Activated CD4-positive, CD25-positive, alpha-beta regulatory T cell treated with anti-CD3 and anti-CD28 coated beads, Interleukin-2, amount 50 U/mL, for 24 hours (primary cell): ENCODE measurements at places on chromosomes 1 and 21.
A peak's percentile ranks its signal among the peaks of the same experiment; 100 is the strongest.

DNA sequence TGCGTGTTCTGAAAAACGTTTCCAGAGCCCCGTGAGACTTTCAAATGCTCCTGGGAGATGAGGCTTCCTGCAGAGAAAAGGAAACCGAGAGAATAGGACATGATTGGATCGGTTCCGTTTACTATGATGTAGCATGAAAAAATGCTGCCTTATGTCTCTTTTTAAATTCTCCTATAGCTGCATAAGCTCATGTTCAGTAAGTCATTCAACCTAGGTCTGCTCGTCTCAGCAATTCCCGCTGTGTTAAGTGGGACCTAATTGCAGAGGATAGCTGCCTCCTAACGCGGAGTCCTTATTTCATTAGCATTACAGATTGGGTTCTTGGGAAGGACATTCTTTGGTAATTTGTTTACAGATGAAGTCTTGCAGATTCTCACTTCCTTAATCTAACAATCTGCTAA lies 165.3 kb downstream of the GALNT2 start:
- ATAC-seq, result no peak

GRCh38 chr1:240652549-240652948 lies 40.6 kb upstream of the GREM2 start:
- ATAC-seq, result no peak

DNA sequence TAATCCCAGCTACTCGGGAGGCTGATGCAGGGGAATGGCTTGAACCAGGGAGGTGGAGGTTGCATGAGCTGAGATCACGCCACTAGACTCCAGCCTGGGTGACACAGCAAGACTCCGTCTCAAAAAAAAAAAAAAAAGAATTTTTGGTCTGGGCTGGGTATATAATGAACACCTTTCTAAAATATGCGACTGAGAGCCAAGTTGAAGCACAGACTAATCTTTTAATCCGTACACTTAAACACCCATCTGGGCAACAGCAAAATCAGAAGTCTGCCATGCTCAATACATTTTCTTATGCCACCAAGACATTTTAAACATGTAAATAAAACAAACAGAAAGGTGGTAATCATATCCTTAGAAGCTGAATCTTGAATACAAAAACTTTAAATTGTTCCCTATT lies 31.6 kb upstream of the ABCB10 start:
- no peak for ATAC-seq

GRCh38 chr21:27779606-27780005 lies 812.7 kb upstream of the ADAMTS5 start:
- no peak for ATAC-seq

DNA sequence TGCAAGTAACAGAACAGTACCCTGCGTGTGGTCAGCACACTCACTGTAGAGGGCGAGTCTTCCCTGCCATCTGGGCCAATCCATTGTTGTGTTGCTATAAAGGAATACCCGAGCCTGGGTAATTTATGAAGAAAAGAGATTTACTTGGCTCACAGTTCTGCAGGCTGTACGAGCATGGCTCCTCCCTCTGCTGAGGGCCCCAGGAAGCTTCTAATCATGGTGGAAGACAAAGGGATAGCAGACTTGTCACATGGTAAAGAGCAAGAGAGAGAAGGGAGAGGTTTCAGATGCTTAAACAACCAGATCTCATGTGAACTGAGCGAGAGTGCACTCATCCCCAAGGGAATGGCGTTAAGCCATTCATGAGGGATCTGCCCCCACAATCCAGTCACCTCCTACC lies 126.2 kb downstream of the CNIH3 start:
- no peak for ATAC-seq

- no peak for ATAC-seq
Measured at GRCh38 chr1:24386931-24387330, 26.7 kb downstream of the STPG1 start.

- ATAC-seq, result no peak
Measured at GRCh38 chr1:52603630-52604029, 1.5 kb downstream of the GPX7 start.

GRCh38 chr21:33290441-33290840 lies 24.3 kb downstream of the IL10RB start:
- no peak for ATAC-seq

DNA sequence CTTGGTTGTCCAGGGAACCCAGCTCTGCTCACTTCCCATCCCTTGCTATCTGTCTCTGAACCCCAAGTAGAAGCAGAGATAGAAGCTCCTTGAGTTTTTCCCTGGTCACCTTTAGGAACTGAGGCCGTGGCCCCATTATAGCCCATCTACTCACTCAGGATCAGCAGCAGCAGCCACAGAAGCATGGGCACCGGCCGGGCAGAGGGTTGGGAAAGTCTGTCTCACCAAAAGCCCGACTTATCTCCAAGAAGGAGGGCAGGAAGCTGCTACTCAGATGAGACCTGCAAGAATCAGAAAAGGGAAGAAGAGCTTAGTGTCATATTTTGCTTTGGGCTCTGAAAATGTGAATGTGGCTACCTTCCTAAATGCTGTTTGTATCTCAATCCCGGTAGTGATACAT lies 264 bp downstream of the FCRL3 start:
- no peak for ATAC-seq

DNA sequence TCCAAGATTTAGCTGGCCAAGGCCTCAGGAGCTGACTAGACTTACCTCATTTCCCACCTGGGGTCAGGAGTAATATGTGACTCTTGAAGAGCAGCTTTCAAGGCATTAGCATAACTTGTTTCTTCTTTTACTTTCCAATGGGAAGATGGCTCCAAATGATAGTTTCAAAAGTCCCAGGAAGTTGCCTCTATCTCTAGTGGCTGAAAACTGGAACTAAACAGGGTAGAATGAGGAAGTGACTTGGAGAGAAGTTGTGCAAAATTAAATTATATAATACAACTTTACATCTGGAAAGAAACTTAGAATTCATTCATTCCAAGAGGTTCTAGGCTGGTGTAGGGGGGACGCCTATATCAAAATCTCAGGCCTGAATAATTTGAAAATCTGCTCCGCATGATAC lies 250.1 kb upstream of the FMN2 start:
- ATAC-seq, result no peak

DNA sequence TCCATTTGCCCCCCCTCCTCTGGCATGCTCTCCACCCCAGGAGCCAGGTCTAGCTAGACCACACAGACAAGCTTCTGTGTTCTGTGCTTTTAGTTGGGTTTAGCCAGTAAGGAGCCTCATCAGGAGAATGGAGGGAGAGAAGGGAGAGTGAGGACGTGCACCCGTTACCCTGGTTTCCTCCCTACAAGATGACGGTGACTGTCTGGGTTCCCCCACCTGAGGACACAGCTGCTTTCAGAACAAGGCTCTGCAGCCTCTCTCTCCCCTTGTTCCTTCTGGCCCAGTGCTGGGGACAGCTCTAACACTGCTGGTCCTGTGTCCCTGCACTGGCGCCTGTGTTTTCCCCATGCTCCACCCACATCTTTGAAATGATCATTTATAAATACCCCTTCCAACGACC lies 184.4 kb upstream of the GALNT2 start:
- no peak for ATAC-seq

GRCh38 chr1:56816909-56817308 lies 2.3 kb downstream of the FYB2 start:
- ATAC-seq, result no peak

- no peak for ATAC-seq
Measured at GRCh38 chr1:24707687-24708086, 37.6 kb upstream of the CLIC4 start.

GRCh38 chr1:177239792-177240191 lies 69.0 kb downstream of the BRINP2 start:
- ATAC-seq, result no peak

DNA sequence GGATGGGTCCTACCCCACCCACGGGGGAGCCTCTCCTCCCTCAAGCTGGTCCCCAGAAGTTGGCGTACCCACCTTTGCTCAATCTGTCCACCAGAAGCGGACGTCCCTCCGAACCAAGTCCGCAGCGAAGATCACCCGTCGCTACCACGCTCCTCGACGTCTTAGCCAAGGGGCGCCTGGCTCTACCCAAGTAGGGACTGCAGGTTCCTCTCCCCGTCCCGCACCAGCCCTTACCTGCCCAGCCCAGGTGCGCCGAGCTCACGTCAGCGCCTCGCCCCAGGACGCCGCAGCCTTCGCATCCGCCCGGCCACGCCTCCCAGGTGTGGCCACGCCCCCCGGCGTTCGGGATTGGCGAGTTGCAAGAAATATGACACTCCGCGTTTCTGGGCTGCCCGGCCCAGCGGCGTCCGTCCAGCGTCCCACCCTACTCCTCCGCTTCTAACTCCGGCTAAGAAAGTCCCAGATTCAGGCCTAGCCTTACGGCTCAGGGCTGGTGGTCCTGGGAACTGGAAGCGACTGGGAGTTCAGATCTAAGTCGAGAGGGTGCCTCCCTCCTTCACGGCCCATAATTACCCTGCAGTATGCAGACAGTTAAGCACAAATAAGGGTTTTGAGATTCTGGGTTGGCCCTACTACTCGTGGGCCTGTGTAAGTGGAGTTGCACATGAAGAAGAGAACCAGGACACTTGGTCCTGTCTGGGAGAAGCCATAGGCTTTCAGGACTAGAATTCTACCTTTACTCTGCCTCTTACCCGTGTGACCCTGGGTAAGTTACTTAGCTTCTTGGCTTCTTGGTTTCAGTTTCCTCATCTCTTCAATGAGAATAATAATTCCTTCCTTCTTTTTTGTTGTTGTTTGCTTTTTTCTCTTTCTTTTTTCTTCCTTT lies at the start of gene IRF6:
Gene IRF6, minus strand, starts transcription at position 268 of the 886 bp plus-strand sequence. CDS start 4,729 bp downstream, outside the sequence.
- ATAC-seq, result peak; percentile 78

GRCh38 chr1:160777486-160778089 lies 18.4 kb upstream of the LY9 start:
- peak; percentile 27 for ATAC-seq

- ATAC-seq, result no peak
Measured at GRCh38 chr1:21707086-21707840, 38.1 kb upstream of the RAP1GAP start.

DNA sequence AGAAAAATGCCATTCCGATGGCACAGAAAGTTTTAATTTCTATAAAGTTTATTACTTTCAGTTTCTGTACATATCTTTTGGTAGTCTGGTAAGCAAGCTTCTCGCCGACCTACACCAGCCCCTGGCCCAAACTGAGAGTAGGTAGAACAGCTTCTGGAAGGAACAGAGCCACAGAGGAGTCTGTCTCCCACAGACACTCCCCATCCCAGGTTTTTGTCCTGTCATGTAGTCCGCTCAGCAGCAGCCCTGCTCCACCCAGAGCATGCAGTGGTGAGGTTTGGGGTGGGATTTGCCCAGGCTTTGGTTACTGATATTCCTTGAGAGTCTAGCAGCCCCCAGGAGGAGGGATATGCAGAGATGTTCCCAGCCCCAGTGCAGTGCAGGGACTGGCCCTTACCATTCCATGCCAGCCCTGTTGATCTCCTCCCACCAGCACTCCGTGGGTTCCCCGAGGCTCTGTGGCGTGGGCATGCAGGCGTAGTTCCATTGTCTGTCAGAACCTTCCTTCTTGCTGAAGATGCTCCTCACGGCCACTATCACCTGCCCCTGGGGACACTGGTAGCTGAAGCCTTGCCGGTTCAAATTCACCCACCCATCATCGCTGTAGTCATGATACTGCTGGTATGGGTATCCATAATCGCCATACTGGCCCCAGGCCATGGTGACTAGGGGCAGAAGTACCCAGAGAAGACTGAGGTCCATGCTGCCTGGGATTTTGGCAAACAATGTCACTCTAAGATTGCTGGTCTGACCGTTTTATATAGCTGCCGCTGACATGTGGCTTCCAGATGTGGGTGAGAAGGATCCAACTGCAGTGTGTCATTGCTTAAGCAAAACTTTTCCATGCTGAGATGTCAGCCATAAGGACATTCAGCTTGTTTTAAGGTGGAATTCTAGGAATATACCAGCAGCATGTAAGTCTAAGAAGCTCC lies at the start of gene DPT:
Gene DPT, minus strand, starts transcription at position 734 of the 932 bp plus-strand sequence. Its CDS starts 32 bp downstream, at position 702.
- no peak for ATAC-seq

- no peak for ATAC-seq
Measured at GRCh38 chr21:46095083-46095719, 2.7 kb upstream of the COL6A2 start.

GRCh38 chr1:89149229-89149628 lies 23.3 kb upstream of the GBP2 start:
- ATAC-seq, result no peak

DNA sequence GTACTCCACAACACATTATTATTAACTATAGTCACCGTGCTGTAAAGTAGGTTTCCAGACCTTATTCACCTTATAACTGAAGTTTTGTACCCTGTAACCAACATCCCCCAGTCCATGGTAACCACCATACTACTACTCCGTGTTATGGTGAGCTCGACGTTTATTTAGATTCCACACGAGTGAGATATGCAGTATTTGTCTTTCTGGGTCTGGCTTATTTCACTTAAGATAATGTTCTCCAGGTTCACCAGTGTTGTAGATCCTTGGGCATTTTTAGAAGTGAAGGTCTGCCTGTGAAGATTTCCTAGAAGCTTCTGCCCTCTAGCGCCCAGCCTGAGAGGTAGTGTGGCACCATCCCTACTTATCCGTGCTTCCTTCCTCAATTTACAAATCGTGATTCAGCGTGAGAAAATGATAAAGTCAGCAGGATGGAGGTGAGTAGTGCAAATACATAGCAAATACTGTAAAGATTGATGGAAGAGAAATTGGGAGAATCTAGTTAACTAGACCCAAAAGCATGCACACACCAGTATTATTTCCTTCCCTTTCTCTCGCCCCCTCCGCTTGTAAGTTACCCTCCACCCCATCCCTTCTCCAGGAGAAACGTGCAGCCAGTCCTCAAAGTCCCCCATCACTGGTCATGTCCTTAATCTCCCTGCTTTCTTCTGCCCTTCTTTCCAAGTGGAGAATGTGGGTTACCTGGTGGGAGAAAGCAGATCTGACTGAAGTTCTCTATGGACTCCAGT lies 36.0 kb upstream of the DISC1 start:
- peak; percentile 62 for ATAC-seq

- ATAC-seq, result peak; percentile 33
Measured at GRCh38 chr1:84539972-84540371, 33.6 kb upstream of the GNG5 start.

GRCh38 chr21:14096172-14096571 lies 114.6 kb downstream of the LIPI start:
- no peak for ATAC-seq

GRCh38 chr21:38839328-38840286 lies 33.9 kb downstream of the ETS2 start:
- peak; percentile 43 for ATAC-seq

DNA sequence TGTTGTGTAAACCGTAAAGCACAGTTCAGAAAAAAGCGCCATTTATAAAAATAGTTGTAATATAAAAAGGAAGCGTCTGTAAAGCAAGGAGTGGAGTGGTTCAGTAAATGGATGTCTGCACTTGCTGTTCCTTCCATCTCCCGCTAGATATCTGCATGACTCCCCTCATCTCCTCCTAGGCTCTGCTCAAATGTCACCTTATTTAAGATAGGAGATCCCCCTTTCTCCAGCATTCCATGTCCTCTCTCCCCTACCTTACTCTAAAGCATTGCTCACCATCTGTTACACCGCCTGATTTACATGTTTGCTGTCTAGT lies 745 bp downstream of the MUL1 start:
- peak; percentile 28 for ATAC-seq
